ENCODE measurements at places on chromosomes 7 and 10. TPM values are rescaled to one million over a fixed set of nuclear protein-coding genes. Genes with fewer than 3 reads are reported as not detected.

GRCh38 chr10:14911801-14912200, 33.1 kb downstream of the SUV39H2 start:
- no peaks in the 10 kb centered on the region for H3K27me3 ChIP-seq
- peak overlapping the region; percentile 12 for H3K27ac ChIP-seq
- no peak for DNase-seq
- H3K36me3 ChIP-seq: peaks cover 17% of the 10 kb centered on the region
- peaks cover 18% of the 10 kb centered on the region for H3K4me1 ChIP-seq
- H3K4me3 ChIP-seq: no peak overlapping the region

GRCh38 chr7:11605749-11606148, 226.2 kb downstream of the THSD7A start:
- no peaks in the 10 kb centered on the region for H3K36me3 ChIP-seq
- H3K27ac ChIP-seq: no peak overlapping the region
- H3K4me1 ChIP-seq: no peaks in the 10 kb centered on the region
- H3K27me3 ChIP-seq: no peaks in the 10 kb centered on the region
- H3K4me3 ChIP-seq: no peak overlapping the region
- DNase-seq: no peak

The PTPRZ1 gene
- not detected for total RNA-seq

- peaks cover 2% of the 10 kb centered on the region for H3K36me3 ChIP-seq
- H3K27me3 ChIP-seq: peaks cover 19% of the 10 kb centered on the region
- DNase-seq: no peak
- peaks cover 30% of the 10 kb centered on the region for H3K4me1 ChIP-seq
- peak overlapping the region; percentile 68 for H3K27ac ChIP-seq
These were observed 18.3 kb upstream of the RALA start for GRCh38 chr7:39605087-39605486.

The ANKRD30A gene
- total RNA-seq: not detected

- no peak overlapping the region for H3K4me3 ChIP-seq
- H3K36me3 ChIP-seq: no peaks in the 10 kb centered on the region
- H3K4me1 ChIP-seq: no peaks in the 10 kb centered on the region
- no peak for DNase-seq
- no peaks in the 10 kb centered on the region for H3K27me3 ChIP-seq
These were observed 443.3 kb downstream of the GFRA1 start for GRCh38 chr10:115829521-115830205.

DNA sequence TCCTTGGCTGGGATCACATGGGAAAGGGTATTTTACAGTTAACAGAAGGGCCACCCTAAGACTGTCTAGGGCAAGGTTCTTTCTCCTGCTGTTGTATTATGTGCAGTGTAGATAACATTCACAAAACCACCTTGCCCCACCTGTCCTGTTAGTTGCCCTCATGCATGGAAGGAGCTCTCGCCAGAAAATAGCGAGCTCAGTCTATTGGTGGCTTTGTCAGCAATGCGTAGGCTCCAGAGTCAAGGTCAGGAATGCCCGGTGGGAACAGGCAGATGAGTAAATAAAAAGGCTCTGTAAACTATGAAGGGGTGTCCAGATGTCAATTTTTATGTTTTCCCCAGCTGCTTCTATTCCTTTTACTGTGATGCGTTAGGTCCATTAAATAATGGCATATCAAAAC, 107.1 kb upstream of the WDR11 start:
- H3K4me3 ChIP-seq: no peak overlapping the region
- no peaks in the 10 kb centered on the region for H3K4me1 ChIP-seq
- H3K36me3 ChIP-seq: no peaks in the 10 kb centered on the region

The SPDYE2B gene
- not detected for total RNA-seq

- no peaks in the 10 kb centered on the region for H3K36me3 ChIP-seq
- peaks cover 19% of the 10 kb centered on the region for H3K4me1 ChIP-seq
- peaks cover 4% of the 10 kb centered on the region for H3K27me3 ChIP-seq
- peak overlapping the region; percentile 71 for H3K4me3 ChIP-seq
These were observed 4.6 kb downstream of the SH2B2 start for GRCh38 chr7:102291056-102291915.

- DNase-seq: peak; percentile 17
- peaks cover 15% of the 10 kb centered on the region for H3K36me3 ChIP-seq
- H3K27ac ChIP-seq: peak overlapping the region; percentile 94
These were observed 637 bp downstream of the HSPA14 start for GRCh38 chr10:14838582-14839304.

The GARIN1A gene
- total RNA-seq: 0.80 TPM

- DNase-seq: no peak
- no peak overlapping the region for H3K27ac ChIP-seq
- H3K4me1 ChIP-seq: peaks cover 4% of the 10 kb centered on the region
- H3K4me3 ChIP-seq: no peak overlapping the region
These were observed 52.2 kb downstream of the IGF2BP3 start for GRCh38 chr7:23418046-23418445.

GRCh38 chr10:34758447-34758996, 56.6 kb downstream of the PARD3 start:
- peaks cover 29% of the 10 kb centered on the region for H3K27me3 ChIP-seq
- DNase-seq: no peak
- no peaks in the 10 kb centered on the region for H3K36me3 ChIP-seq
- no peaks in the 10 kb centered on the region for H3K4me1 ChIP-seq
- H3K4me3 ChIP-seq: no peak overlapping the region

DNA sequence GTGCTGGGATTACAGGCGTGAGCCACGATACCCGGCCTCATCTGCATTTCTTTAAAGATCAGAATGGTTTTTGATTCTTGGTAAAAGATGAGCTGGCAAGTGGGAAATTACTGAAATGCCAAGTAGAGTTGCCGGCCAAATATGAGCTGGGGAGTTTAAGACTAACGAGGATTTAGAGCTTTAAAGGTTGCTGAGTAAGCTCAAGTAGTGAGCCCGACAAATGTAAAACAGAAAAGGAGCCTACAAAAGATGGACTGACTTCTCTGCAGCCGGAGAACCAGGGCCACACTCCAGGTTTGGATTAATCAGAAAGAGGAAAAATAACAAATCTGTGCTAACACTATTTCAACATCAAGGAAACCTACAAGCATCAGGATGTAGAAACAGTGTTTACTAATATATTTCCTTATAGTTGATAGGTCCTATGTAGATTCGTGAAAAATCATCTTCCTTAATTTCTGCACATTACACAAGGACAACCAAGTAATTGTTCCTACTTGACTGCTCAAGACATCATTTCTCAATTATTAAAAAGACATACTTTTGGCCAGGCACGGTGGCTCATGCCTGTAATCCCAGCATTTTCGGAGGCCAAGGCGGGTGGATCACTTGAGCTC, 49.6 kb downstream of the MPP7 start:
- H3K27me3 ChIP-seq: no peaks in the 10 kb centered on the region
- no peak for DNase-seq
- no peak overlapping the region for H3K27ac ChIP-seq
- no peak overlapping the region for H3K4me3 ChIP-seq
- H3K36me3 ChIP-seq: no peaks in the 10 kb centered on the region

DNA sequence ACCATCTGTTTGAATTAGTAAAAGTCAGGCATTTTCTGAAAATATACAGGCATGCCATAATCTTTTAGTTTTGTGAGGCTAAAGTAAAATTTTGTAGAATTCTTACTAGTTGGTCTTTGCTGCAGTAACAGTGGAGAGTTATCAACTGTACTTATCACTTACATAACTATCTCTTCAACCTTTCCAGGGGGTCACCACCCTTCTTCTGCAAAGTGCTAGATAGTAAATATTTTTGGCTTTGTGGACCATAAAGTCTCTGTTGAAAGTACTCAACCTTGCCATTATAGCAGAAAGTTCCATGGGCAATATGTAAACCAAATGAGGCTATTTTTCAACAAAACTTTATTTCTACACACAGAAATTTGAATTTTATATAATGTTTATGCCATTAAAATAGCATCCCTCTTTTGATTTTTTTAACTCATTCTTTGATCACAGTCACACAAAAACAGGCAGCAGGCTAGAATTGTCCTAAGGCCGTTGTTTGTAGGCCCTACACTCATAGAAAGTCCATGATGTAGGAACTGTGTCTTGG, 59.5 kb upstream of the KLF6 start:
- H3K36me3 ChIP-seq: no peaks in the 10 kb centered on the region
- no peak overlapping the region for H3K27ac ChIP-seq
- H3K27me3 ChIP-seq: no peaks in the 10 kb centered on the region

- no peak for DNase-seq
- H3K4me3 ChIP-seq: no peak overlapping the region
- peaks cover 9% of the 10 kb centered on the region for H3K4me1 ChIP-seq
- H3K27me3 ChIP-seq: no peaks in the 10 kb centered on the region
These were observed 24.9 kb downstream of the CYP2W1 start for GRCh38 chr7:1007901-1008300.

The EVX1 gene
- total RNA-seq: 0.21 TPM

GRCh38 chr7:92641921-92642511, 51.8 kb upstream of the FAM133B start:
- peaks cover 50% of the 10 kb centered on the region for H3K4me1 ChIP-seq
- H3K27me3 ChIP-seq: no peaks in the 10 kb centered on the region
- peaks cover 2% of the 10 kb centered on the region for H3K36me3 ChIP-seq
- peak overlapping the region; percentile 73 for H3K4me3 ChIP-seq

DNA sequence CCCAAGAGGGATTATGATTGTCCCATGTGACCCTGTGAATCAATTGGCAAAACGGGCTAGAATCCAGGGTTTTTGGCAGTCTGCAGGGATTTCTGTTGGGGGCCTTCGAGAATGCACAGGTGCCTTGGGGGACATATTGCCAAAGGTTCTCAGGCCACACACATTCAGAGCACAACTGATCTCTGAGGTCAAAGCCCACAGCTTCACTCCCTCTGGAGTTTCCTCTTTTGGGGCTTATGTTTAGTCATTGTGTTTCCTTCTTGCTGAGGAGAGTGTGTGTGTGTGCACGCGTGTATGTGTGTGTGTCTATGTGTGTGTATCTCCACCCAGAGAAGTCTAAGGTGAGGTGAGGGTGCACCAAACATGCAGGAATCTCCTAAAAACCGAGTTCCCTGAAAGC, 8.8 kb downstream of the PPIF start:
- peaks cover 19% of the 10 kb centered on the region for H3K4me1 ChIP-seq
- no peak overlapping the region for H3K27ac ChIP-seq
- DNase-seq: no peak
- peaks cover 16% of the 10 kb centered on the region for H3K36me3 ChIP-seq
- no peaks in the 10 kb centered on the region for H3K27me3 ChIP-seq

The ALDH18A1 gene
- 22.8 TPM for total RNA-seq

DNA sequence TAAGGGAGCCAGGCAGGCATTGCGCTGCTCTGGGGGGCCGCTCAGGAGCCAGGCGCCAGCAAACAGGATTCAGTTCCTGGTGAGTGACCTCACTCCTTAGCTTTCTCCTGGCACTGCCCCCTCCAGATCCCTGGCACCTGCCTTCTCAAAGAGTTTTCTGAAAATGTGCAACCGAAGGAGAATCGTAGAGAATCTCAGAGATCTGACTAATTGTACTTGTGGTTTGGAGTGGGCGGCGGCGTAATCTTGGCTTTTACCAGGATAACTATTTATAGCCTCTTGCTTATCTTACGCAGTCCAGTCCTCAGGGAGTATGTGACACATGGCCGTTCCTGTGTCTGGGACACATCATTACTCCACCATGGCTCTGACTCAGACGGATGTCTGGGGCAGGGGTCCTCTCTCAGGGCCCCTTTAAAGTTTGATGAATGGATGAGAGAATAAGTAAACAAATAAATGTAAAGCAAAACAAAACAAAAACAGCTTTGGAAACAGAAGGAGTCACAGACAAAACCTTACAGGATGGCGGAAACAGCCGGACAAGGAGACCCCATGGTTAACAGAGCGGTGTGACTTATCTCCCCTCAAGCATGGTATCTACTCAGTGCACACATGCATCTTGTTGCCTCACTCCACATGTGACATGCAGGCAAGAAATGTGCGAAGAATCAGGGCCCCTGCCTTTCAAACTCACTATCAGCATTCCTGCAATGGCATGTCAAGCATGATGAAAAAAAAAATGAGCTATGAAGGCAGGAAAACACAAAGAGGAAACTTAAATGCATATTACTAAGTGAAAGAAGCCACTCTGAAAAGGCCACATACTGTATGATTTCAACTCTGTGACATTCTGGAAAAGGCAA, 99.7 kb downstream of the TNS3 start:
- no peaks in the 10 kb centered on the region for H3K27me3 ChIP-seq
- no peak for DNase-seq
- no peak overlapping the region for H3K4me3 ChIP-seq
- no peaks in the 10 kb centered on the region for H3K36me3 ChIP-seq

The CFAP69 gene
- total RNA-seq: 0.60 TPM

DNA sequence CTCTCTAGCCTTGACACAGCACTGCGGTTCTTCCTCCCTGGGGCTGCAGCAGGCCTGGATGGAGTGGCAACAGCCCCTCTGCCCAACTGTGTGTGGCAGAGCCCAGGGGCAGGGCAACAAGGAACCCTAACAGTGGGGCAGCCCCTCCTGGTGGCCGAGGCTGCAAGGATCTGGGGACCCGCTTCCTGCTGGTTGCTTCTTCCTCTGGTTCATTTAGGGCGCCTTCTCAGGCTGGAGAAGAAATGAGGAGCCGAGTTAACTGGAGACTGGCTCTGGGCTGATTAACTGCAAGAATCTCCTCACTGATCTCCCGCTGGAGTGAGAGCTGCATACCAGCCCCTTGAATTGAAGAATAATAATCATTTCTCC, 80.1 kb upstream of the EMX2 start:
- no peak overlapping the region for H3K27ac ChIP-seq
- H3K4me1 ChIP-seq: peaks cover 1% of the 10 kb centered on the region
- H3K27me3 ChIP-seq: peaks cover 42% of the 10 kb centered on the region
- no peak for DNase-seq
- H3K36me3 ChIP-seq: no peaks in the 10 kb centered on the region
- H3K4me3 ChIP-seq: no peak overlapping the region

- no peak for DNase-seq
- H3K27me3 ChIP-seq: no peaks in the 10 kb centered on the region
- H3K4me1 ChIP-seq: no peaks in the 10 kb centered on the region
These were observed 801.9 kb downstream of the ANKRD7 start for GRCh38 chr7:119026391-119026790.

GRCh38 chr10:127308031-127308430, 111.6 kb upstream of the INSYN2A start:
- H3K36me3 ChIP-seq: no peaks in the 10 kb centered on the region
- no peak overlapping the region for H3K4me3 ChIP-seq
- no peaks in the 10 kb centered on the region for H3K27me3 ChIP-seq
- H3K27ac ChIP-seq: no peak overlapping the region
- no peak for DNase-seq
- H3K4me1 ChIP-seq: no peaks in the 10 kb centered on the region
